Activated CD8-positive, alpha-beta memory T cell treated with anti-CD3 and anti-CD28 coated beads, Interleukin-2, amount 10 ng/mL, durations not matched to agents 7 days and 5 days (primary cell): ENCODE measurements at places on chromosomes 7 and 10. TPM values are rescaled to one million over a fixed set of nuclear protein-coding genes. Genes with fewer than 3 reads are reported as not detected.

DNA sequence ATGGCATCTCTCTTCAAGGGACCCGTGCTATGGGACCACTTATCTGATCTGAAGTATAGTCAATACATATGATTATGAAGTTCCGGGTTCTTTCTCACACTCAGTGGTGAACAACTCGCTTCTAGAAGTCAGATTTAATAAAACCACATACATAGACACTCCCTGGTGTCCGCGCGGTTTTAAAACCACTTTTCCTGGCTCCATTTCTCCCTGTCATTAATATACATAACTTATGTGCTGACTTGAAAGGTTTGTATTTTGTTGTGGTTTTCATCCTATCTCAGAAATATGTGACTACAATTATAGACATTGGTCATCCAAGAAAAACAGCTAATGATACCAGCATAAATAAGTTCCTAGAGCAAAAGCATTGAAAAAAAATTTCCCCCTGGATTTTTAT, 34.0 kb downstream of the SVIL start:
- no peak for DNase-seq
- no peaks in the 10 kb centered on the region for H3K27me3 ChIP-seq
- H3K4me1 ChIP-seq: no peaks in the 10 kb centered on the region
- no peak overlapping the region for H3K27ac ChIP-seq
- no peak overlapping the region for H3K4me3 ChIP-seq
- no peaks in the 10 kb centered on the region for H3K36me3 ChIP-seq

TMEM270 gene
- total RNA-seq: not detected

FOXP2 gene
- 0.28 TPM for total RNA-seq

ABCC2 gene
- total RNA-seq: 0.82 TPM
